ENCODE measurements at places on chromosomes 2 and 18.

DNA sequence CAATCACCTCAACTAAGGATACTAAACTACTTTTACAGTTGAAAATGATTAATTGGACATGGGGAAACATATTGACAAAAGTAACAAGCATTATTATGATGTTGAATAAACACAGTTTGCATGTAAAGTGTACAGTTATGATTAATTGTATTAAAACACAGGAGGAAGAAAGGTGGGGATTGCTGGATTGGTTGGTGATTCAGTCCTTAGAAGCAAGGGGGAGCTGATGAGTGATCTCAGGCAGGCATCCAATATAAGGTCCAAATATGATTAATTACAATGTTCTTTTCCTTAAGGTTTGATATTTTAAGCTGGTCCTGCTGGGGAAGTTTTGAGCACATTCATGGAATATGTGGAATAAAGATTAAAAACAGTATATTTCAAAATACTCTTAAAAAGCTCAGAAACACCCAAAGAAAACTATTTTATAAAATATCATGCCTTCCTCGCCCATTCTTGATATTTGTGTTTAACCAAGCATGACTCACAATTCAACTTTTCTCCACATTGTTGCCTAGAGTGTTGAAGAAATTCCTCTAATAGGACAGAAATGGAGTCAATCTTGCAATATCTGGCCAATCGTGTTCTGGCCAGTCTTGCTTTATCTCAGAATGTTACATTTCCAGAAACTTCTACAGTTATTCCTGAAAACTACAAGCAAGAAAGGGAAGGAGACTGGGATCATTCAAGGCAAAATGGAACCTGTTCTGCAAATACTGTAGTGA lies 268.2 kb downstream of the RPIA start:
- no peak for DNase-seq

GRCh38 chr2:232584238-232584637 lies 33.7 kb downstream of the EIF4E2 start:
- no peak for DNase-seq

- no peak for DNase-seq
Measured at GRCh38 chr2:98455494-98455976, 10.9 kb downstream of the INPP4A start.

GRCh38 chr2:109138449-109138848 lies 9.4 kb downstream of the SH3RF3 start:
- no peak for DNase-seq

- DNase-seq: no peak
Measured at GRCh38 chr2:25401307-25402026, 59.7 kb upstream of the DNMT3A start.

GRCh38 chr18:24797981-24798380 lies 337.5 kb downstream of the HRH4 start:
- DNase-seq: no peak

- no peak for DNase-seq
Measured at GRCh38 chr18:58231930-58232329, 187.9 kb downstream of the NEDD4L start.

GRCh38 chr2:20025065-20025786 lies 12.8 kb upstream of the MATN3 start:
- no peak for DNase-seq

- DNase-seq: no peak
Measured at GRCh38 chr2:119522671-119523070, 1.6 kb downstream of the SCTR start.

- DNase-seq: no peak
Measured at GRCh38 chr2:120875431-120875830, 139.8 kb downstream of the GLI2 start.

DNA sequence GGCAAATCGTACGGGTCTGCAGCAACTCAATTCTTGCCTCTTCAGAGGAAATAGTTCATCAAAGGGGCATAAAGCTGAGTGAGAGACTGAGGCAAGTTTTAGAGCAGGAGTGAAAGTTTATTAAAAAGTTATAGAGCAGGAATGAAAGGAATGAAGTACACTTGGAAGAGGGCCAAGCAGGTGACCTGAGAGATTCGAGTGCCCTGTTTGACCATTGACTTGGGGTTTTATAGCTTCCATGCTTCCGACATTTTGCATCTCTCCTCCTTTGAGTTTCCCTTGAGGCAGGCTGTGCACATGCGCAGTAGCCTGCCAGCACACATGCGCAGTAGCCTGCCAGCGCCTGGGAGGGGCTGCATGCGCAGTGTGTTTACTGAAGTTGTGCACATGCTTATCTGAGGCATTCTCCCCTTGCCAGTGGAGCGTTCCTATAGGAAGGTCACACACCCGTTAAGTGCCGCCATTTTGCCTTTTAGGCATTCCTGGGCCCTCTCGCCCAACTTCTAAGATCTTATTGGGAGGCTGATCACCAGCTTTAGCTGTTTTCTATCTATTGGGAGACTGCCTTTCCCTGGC lies 265.5 kb upstream of the MGAT5 start:
- DNase-seq: no peak

- DNase-seq: no peak
Measured at GRCh38 chr2:46856336-46856735, 59.3 kb downstream of the MCFD2 start.

- DNase-seq: no peak
Measured at GRCh38 chr2:44579837-44580230, 218.1 kb downstream of the CAMKMT start.

DNA sequence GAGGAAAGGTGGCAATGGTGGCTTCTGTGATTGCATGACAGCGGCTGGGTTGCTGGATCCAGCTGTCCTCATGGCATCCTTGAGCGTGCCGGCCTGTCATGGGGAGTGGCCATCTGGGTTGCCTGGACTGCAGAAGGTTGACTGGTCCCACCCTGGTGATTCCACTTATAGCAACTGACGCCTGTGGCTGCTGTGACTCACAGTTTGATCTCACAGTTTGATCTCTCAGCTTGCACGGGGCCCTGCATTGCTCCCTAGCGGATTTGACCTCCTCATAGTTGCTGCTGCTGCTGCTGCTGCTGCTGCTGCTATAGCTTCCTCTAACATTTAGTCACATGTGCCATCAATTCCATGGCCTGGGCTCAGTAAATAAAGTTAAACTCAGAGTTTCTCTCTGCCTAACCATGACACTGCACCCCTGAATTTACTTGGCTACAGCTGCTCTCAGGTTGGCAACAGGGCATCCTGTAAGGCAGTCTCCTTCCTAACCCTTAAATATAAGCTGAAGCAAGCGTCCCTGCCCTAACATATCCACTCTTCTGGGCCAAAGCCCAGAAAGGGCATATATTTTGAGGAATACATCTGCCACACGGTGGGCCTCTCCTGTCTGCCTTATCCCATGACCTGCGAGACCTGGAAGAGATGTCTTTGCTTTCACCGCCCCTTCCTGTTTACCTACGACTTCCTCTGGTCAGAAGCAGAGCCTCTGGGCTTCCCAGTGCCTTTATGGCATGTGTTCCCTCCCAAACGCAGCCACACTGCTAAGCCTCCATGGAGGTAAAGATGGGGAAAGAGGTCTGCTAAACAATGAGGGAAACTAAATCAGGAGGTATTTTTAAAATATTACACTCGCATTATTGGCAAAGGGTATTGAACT lies 37.8 kb upstream of the CCDC150 start:
- peak; percentile 91 for DNase-seq

DNA sequence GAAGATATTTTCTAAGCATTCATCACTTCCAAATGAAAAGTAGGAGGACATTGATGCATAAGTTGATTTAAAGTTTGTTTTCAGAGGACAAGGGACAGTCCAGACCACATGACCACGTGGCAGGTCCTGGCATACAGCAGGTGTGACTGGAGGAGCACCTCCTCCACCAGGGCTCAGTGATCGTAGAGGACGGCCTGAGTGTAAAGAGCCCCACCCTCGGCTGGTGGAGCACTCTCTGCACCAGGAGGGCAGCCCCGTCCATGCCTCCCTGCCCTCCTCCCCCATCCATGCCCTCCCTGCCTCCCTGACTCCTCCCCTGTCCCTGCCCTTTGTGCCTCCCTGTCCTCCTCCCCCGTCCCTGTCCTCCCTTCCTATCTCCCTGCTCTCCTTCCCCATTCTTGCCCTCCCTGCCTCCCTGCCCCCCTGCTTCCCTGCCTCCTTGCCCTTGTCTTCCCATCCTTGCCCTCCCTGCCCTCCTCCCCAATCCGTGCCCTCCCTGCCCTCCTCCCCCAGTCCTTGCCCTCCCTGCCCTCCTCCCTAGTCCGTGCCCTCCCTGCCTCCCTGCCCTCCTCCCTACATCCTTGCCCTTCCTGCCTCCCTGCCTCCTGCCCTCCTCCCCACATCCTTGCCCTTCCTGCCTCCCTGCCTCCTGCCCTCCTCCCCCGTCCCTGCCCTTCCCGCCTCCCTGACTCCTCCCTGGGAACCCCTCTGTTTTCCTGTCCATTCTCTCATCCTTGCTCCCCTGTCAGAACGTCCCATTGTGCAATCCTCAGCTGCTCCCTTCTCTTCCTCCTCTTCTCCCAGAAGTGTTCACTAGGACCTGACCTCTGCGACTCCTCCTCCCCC lies 47.9 kb downstream of the ANKMY1 start:
- DNase-seq: no peak

DNA sequence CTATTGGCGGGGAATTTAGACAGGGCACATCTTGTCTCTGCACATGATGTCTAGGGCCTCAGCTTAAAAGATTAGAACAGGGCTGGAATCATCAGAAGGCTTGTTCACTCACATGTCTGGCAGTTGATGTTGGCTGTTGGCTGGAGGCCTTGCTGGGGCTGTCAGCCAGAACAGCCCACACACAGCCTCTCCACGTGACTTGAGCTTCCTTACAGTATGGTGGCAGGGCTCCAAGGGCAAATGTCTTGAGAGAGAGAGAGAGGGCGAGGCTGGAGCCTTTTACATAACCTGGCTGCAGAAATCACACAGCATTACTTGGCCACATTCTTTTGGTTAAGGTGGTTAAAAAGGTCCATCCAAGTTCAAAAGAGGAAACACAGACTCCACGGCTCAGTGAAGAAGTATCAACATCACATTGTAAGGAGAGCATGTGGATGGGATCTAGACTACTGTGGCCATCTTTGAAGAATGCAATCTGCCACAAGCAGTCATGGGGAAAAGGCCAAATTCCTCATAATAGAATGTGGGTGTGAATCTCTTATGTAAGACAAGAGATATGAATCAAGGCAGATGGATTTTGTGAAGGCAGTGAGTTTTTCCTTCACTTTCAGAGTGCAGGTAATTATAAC lies 30.4 kb downstream of the SRSF7 start:
- peak; percentile 97 for DNase-seq

GRCh38 chr2:128469875-128470274 lies 151.2 kb upstream of the HS6ST1 start:
- DNase-seq: no peak

DNA sequence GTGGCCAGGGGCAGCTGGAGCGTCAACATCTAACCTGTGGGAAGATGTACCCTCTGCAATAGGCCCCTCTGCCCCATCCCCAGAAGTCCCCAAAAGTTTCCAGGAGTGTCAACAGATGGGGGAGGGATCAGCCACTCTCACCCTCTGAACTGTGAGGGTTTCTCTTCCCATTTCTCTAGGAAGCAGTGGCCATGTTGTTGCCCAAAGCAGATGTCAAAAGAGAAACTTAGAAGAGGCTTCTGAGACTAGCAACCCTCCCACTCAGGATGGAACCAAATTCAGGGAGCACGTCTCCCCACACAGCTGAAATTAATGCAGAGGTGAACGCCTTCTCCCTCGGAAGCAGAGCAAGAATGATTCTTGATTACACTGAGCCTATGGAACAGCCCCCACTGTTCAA lies 70.3 kb downstream of the ARL4C start:
- no peak for DNase-seq

GRCh38 chr2:125310657-125311364 lies 1285.7 kb downstream of the CNTNAP5 start:
- DNase-seq: no peak

GRCh38 chr2:195468771-195469170 lies 188.3 kb upstream of the SLC39A10 start:
- no peak for DNase-seq

DNA sequence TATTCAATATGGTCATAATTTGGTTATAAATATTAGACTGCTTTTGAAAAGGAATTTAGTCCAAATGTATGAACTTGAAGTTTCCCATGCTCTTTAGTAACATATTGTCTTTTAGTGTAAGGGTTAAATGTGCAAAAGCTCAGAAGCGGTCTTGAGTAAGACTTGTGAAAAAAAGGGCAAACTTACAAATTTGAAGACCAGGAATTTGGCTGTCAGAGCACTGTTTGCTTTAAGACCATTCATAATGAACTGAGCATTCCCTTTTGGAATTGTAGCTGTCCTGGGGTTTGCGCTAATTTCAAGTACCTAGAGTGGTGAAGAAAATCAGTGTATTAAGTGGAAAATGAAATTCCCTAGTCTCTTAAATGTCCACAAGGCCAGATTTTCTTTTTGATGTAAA lies 6.9 kb upstream of the ZEB2 start:
- no peak for DNase-seq

GRCh38 chr2:101995804-101996203 lies 4.0 kb downstream of the IL1R2 start:
- no peak for DNase-seq

- no peak for DNase-seq
Measured at GRCh38 chr2:424306-425171, 136.6 kb upstream of the ALKAL2 start.

GRCh38 chr2:135999899-136000298 lies 14.5 kb upstream of the DARS1 start:
- no peak for DNase-seq

DNA sequence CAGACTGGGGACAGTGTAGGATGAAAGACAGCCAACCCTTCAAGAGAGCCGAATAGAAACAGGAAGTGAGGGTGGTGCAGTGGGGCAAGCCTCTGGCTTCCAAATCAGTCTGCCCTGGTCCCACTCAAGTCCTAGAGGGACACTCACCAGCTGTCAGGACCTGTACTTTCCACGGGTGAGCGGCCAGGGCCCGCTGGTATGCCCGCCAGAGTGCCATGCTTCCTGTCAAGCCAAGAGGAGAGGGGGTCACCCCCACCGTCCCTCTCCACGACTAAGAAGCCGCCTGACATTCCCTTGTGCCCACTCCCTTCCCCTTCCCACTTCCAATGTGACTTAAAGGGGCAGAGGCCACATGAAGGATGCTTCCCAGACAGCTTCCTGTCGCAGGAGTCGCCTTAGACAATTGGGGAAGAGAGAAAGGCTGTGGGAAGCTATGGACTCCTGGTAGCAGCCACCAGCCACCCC lies 564 bp downstream of the MPV17 start:
- DNase-seq: no peak

GRCh38 chr2:69624611-69625010 lies 18.9 kb downstream of the AAK1 start:
- DNase-seq: no peak
